Ureter (tissue), 1 donor: ENCODE measurements at places on chromosomes 4 and X. TPM values are rescaled to one million over a fixed set of nuclear protein-coding genes. Genes with fewer than 3 reads are reported as not detected.

GRCh38 chr4:54709400-54709799 is 51.6 kb downstream of the KIT start:
- DNase-seq: no peak

DNA sequence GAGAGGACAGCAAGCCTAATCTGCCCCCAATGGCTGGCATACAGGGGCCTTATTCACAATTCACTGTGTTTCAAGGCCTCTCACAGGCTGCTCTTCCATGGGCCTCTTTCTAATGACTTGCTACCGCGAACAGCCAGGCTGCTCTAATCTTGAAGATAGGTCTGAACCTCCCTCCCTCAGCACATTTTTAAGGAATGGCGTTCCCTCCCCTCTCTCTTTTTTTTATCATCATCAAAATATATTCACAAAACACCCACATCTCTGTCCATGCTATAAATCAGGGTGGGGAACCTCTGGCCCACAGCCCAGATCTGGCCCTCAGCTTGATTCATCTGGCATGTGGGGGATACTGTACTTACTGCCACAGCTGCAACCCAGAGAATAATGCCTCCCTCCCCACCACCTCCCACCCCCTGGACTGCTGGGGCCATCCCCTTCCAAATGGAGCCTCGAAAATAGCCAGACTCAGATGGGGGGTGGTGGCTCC is 76.2 kb upstream of the PLAC1 start:
- no peak for DNase-seq

- DNase-seq: no peak
Observed at GRCh38 chr4:40840255-40840984, 90.7 kb downstream of the NSUN7 start.

DNA sequence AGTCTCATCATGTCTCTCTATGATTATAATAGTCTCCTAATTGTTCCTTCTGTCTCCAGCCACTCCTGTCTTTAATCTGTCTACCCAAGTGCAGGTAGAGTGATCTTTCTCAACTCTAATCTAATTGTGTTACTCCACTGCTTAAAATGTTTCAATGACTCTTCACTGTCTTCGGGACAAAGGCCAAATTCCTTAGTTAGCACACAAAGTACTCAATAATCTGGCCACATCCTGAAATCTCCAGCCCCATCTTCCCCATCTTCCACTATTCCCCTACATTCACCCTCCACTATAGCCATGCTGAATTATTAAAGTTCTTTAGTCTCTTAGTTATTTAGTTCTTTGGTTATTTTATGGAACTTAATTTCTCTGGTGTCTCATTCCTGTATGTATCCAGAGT is 353.3 kb downstream of the OPHN1 start:
- no peak for DNase-seq

DNA sequence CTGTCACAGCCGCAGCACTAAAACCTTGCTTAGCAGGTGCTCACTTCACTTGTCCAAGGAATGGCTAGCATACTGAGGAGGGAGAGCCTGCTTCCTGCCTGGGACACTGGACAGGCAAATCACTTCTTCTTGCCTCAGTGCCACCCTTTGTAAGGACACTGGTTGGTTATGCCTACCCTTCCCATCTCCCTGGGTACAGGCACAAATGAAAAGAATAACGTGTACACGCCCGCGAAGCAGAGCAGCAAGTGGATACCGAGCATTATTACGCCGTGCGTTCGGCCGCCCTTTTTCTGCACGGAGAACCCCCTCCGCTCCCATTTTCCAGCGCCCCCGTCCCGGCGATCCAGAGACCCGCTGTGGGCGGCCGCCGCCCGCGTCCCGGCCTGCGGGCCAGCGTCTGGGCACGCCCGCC is 338 bp upstream of the KLHL2 start:
- no peak for DNase-seq

GRCh38 chrX:2609431-2610238 is 81.5 kb upstream of the CD99 start:
- no peak for DNase-seq

Gene MND1
- total RNA-seq: not detected

Gene SSX1
- total RNA-seq: not detected

Gene ADH1A
- not detected for total RNA-seq

- peak; percentile 83 for DNase-seq
Observed at GRCh38 chr4:90127223-90127705, at the start of gene CCSER1. CCSER1 (plus strand) TSS chr4:90127394.

Gene SHOX
- total RNA-seq: not detected

GRCh38 chr4:29081234-29081955 is 1638.8 kb upstream of the PCDH7 start:
- DNase-seq: no peak

Gene TLR3
- total RNA-seq: 28.6 TPM

DNA sequence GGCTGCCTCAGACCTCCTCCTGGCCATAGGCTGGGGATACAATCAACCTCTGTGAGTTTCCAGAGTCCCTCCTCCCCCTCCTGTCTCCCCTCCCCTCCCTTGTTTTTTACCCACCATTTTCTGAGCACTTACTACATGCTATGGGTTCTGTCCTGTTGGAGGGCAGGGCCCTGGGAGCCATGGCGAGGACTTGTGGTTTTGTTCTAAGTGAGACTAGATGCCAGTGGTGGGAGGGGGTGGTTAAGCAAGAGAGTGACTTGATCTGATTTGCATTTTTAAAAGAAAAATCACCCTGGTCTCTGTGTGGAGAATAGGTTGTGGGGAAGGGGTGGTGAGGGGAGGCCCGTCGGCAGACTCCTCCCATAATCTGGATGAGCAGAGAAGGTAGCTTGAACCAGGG is 39.5 kb downstream of the EFNB1 start:
- no peak for DNase-seq

GRCh38 chr4:25493466-25493865 is 116.4 kb downstream of the ANAPC4 start:
- no peak for DNase-seq

- no peak for DNase-seq
Observed at GRCh38 chr4:183195534-183195933, 96.5 kb downstream of the WWC2 start.

DNA sequence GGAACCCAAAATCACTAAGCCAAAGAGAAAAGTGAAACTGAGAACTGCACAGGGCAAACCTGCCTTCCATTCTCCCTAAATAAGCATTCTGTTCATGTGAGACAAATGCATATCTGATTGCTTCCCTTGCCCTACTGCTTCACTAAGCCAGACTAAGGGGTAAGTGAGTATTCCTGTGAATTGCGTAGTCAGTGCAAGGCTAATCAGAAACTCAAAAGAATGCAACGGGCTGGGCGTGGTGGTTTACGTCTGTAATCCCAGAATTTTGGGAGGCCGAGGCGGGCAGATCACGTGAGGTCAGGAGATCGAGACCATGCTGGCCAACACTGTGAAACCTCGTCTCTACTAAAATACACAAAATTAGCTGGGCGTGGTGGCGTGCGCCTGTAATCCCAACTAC is 10.8 kb upstream of the XIAP start:
- DNase-seq: no peak

DNA sequence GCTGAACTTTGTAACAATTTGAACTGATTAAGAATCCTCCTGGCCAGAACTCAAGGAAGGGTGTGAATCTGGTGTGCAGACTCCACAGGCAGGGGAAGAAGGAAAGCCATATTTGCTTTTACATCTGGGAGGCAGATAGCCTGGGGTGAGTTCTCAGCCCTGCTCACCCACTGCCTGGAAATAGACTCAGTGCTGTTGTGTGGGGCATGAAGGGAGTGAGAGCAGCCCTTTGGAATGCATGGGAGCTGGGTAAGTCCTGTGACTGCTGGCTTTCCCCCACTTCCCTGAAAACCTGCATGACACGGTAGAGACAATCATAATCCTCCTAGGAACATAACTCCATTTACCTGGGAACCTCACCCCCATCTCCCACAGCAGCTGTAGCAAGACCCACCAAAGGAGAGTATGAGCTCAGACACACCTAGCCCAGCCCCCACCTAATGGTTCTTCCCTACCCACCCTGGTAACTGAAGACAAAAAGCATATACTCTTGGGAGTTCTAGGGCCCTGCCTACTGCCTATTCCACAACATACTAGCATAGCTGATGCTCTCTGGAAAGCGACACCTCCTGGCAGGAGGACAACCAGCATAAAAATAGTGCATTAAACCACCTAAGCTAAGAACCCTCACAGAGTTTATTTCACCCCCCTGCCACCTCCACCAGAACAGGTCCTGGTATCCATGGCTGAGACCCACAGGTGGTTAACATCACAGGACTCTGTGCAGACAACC is 59.3 kb upstream of the UBQLN2 start:
- no peak for DNase-seq

GRCh38 chr4:13963601-13964000 is 336.1 kb upstream of the BOD1L1 start:
- DNase-seq: no peak

DNA sequence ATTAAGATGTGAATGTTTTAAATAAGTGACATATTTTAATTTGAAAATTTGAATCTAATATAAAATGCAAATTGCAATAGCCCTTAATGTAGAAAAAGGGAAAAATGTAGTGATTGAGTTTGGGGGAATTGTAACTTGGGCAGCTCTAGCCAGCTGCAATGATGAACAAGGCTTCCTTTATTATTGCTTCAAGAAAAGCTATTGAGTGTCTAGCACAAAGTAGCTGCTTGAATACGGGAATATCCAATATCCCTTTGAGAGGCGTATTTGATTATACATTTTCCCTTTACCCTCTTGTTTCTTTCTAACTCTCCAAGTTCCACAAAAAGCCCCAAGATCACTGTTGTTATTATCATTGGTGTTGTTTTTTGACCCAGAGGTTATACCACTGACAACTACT is 21.8 kb downstream of the IL1RAPL1 start:
- no peak for DNase-seq

DNA sequence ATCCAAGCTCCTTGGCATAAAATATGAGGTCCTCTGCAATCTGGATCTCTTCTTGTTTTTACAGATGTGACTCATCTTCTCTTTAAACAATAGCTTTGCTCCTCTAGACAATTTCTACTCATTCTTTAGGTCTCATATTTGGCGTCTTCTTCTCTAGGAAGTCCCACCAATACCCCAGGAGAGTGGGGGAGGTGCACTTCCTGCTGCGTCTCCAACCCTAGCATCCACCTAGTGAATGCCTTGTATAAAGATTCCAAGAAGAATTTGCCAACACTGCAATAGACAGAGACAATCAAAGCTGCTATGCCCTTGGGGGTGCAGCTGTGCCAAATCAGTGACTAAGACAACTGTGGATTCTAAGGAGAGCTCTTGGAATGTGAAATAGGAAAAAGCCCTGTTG is 45.7 kb upstream of the SLC10A7 start:
- DNase-seq: no peak

DNA sequence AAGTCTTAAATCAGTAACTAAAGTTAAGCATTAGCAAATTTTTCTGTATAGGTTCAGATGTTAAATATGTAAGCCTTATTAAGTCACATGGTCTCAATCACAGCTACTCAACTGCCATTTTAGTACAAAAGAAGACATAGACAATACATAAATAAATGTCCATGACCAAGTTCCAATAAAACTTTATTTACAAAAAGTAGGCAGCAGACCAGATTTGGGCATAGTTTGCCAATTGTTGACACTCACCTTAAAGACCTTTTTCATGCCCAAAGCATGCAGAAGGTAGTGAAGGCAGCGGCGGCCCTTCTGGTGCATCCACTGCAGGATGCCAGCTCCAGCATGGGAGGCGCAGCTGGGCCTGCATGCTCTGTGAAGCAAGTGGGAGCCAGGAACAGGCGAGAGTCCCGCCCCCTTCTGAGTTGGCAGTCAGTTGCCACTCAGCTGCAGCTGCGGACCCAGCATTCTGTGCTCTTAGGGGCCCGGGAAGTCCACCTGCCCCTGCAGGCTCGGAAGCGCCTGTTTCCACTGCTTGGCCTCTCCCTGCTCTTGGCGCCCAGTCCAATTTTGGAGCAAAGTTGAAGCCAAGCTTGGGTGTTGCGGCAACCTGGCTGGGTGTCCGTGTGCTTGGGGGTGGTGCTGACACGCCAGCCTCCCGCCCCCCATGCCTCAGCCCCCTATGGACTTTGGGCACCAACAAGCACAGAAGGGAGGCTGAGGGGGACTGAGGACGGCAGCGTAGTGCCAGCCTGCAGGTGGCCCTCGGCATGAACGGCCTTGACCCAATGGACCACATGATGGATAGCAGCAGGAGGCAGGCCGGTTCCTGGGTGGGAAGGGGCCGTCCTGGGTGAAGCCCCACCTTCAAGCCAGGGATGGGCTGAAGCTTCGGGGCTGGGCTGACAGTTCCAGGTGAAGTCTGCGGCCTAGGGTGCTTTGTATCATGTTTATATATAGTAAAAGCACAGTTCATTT is 42.4 kb upstream of the PABPC4L start:
- DNase-seq: no peak

Gene DKC1
- total RNA-seq: 73.8 TPM

DNA sequence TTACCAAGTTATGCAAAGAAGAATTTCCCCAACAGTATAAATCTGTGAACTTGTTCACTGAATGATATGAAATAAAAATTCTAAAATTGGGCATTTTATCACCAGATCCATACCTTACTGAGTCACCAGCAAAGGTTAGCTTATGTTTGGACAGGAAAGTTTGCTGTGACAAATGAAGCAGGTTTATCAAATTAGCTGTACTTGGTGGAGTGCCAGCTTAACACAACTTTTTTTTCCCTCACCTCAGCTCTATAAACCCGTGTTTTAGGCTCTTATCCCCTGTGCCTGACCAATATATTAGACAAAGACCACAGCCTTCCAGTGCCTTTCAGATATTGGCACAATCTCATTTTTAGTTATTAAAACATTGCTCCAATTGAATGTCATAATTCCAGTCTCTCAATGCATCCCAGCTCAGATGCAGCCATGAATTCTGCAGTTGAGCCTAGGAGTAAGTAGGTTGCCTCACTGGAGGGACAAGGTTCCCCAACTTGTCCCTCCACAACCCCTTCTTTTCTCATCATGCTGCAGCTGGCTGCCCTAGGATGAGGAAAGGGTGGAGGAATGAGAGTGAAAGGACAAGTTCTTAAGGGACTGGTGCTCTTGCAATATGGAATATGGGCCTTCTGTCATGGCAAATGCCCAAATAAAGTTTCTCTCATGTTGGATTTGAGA is 27.0 kb upstream of the PDGFC start:
- no peak for DNase-seq

DNA sequence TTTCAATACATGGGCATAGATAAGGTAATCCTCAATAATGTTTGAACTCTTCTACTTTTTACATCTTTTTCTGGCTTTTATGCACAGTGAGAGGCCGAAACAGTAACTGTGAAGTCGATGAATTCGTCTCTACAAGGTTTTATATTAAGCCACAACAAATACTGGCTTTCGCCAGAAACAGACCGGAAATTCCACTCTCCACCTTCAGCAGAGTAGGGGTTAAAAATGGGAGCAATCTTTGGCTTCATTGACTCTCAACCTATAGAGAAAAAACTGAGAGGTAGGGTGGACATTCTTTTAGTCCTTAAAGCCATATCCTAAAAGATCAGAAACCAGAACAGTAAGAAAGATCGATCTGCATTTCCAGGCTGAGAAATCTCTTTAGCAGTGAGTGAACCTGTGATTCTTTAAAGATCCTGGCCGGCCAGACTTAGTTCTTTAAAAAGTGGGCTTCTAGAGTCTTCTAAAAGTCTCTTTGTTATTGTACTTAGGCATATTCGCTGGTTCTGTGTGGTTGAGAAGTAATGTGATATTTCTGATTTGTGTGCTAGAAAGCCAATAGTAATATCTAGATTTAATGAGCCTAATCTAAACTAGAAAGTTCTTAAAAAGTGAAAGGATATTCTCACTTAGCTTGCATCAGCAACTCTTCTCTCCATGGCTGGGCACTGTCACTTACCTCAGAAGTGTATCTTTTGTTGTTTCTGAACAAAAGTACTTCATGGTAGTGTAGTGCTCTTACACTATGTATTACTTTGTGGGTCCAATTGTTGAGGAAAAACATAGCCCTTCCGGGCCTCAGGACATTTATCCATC is 2.0 kb downstream of the HSPA4L start:
- no peak for DNase-seq
